GM19239 (cell line): ENCODE measurements at places on chromosomes 1 and 21.

DNA sequence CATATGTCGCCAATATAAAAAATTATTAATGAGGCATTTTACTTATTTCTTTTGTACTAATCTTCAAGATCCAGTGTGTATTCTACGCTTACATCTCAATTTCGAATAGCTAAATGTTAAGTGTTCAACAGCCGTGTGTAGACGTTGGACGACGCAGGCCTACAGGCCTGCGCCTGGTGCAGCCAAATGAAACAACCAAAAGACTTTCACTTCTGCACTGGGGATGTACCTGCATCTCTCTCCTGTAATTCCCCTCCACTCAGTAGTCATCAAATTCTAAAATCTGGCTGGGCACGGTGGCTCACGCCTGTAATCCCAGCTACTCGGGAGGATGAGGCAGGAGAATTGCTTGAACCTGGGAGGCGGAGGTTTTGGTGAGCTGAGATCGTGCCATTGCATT is 76.8 kb upstream of the HNRNPU start:
- DNase-seq = no peak

GRCh38 chr1:55560266-55560665 is 345.1 kb upstream of the USP24 start:
- no peak for DNase-seq

GRCh38 chr1:228392111-228392936 is 14.3 kb downstream of the TRIM11 start:
- DNase-seq = no peak

- no peak for DNase-seq
These were observed 6.8 kb downstream of the AKIRIN1 start for GRCh38 chr1:38997901-38998190.
